ENCODE measurements at places on chromosomes 7 and 10.

DNA sequence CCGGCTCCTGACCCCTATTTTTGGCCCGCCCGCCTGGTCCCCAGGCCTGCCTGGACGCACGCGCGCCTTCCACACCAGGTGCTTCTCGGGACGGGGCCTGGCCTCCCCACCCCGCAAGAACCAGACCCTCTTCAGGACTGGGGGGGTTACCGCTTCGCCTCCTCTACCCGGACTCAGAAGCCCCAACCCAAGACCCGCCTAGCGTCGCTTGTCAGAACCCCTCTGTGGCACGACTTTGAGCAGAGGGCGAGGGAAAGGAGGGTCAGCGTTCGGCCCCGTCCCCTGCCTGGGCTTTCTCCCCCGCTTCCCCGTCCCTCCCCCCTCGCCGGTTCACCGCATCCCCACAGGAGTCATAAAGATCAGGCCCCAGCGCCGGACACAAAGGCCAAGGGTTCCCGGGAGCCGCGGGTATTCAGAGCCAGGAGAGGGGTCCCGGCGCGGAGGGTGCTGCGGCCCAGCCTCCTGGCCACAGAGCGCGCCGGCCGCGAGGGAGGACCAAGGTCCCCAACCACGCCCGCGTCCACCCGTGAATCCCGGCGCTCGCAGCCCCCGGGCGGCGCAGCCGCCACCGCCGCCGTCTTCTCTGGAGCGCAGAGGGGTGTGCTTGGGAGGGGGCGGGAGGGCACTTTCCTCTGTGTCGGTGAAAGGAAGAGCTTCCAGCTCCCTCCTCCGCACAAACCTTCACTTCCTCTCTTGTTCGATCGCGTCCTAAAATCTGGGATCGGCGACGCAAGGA, 351.9 kb downstream of the DNAJB6 start:
- DNase-seq = no peak

- no peak for DNase-seq
Observed at GRCh38 chr10:89100680-89101079, 106.4 kb downstream of the CH25H start.

DNA sequence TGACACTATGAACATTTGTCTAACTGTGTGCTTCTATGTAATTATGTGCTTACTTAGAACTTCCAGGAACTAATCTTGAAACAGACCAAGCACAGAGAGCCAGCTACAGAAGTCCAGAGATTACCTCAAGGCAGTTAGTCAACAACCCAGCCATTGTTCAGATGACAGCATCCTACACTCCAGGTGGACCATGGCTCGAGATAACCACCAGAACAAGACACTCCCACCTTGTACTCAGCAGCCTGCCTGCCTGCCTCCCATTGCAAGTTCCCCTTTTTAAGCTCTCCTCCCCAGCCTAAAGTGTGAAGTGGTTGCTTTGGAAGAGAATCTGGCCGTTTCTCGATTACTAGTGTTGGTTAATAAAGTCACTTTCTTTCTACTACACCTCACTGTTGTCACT, 1080.6 kb upstream of the LRRN3 start:
- no peak for DNase-seq

DNA sequence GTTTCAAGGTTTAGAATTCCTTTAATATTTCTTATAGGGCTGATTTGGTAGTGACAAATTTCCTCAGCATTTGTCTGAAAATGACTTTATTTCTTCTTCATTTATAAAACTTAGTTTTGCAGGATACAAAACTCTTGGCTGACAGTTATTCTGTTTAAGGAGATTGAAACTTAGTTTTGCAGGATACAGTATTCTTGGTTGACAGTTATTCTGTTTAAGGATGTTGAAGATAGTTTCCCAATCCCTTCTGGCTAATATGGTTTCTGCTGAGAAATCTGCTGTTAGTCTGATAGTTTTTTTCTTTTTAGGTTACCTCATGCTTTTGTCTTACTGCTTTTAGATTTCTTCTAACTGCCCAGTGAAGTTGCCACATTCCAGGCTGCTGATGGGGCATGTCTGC, 186.8 kb downstream of the ITGB1 start:
- DNase-seq = no peak

GRCh38 chr10:10209167-10209566, 808.5 kb upstream of the CELF2 start:
- no peak for DNase-seq

DNA sequence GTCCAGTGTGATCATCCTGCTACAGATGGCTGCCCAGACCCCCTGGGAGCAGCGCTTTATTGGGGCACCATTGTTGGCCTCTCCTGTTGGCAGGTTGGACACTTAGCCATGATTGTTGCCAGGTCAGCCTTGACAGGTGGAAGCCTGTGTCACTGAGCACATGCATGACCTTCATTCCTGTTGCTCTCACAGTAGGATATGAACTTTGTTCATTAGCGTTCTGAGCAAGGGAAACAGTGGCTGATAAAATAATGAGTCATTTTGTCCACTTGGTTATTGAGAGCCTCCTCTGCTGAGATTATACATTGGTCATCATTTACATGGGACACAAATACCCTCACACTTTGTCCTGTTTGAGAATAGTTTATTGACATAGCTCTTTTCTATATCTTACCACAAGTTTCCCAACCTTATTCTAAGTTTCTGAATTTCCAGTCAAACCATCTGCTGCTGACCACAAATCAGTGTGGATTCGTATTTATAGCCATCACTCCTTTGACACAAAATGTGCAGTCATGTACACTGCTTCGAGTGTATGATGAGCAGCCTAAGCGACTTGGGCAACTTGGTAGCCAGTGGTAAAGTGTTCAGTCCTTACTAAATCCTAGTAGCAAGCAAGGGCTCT, 102.6 kb downstream of the TPST1 start:
- DNase-seq = no peak

DNA sequence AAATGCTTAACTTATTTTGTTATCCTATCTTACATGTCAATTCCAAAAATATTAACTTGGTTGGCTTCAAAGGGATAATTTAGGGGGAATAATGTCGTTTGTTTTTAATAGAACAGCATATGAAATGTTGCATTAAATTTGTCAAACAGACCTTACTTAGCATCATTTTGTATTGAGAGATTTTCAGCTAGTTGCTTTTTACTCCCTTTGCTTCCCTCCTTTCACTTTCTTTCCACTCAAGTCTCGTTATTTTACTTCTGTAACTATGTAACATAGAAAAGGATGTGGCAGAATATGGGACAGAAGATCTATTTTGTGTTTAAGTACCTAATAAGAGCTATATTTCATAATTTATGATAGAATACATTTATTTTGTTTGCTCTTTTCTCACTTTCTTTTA, 2.6 kb downstream of the PHYHIPL start:
- no peak for DNase-seq

- DNase-seq = no peak
Observed at GRCh38 chr10:21173802-21174714, 276.9 kb upstream of the NEBL start.

GRCh38 chr10:30415593-30415992, 18.4 kb upstream of the MAP3K8 start:
- no peak for DNase-seq

All from AG04449 (cell line).